ENCODE measurements at places on chromosomes 1 and 21.

DNA sequence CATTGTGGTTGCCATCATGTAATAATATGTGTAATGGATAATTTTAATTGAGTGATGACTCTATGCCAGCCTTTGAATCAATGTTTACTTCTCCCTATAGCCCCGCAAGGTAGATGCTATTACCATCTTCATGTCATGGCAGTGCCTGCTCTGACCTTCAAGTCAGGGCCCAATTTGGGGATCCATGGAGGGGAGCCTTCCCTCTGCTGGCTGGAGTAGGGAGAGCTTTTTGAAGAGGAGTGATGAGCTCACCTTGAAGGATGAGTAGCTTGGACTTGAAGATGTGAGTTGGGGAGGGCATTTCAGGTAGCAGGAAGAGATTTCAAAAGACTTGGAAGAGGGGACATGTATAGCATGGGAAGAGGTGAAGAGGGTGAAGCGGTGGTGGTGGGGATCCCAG lies 189.2 kb downstream of the FOXD2 start:
- DNase-seq, result no peak

DNA sequence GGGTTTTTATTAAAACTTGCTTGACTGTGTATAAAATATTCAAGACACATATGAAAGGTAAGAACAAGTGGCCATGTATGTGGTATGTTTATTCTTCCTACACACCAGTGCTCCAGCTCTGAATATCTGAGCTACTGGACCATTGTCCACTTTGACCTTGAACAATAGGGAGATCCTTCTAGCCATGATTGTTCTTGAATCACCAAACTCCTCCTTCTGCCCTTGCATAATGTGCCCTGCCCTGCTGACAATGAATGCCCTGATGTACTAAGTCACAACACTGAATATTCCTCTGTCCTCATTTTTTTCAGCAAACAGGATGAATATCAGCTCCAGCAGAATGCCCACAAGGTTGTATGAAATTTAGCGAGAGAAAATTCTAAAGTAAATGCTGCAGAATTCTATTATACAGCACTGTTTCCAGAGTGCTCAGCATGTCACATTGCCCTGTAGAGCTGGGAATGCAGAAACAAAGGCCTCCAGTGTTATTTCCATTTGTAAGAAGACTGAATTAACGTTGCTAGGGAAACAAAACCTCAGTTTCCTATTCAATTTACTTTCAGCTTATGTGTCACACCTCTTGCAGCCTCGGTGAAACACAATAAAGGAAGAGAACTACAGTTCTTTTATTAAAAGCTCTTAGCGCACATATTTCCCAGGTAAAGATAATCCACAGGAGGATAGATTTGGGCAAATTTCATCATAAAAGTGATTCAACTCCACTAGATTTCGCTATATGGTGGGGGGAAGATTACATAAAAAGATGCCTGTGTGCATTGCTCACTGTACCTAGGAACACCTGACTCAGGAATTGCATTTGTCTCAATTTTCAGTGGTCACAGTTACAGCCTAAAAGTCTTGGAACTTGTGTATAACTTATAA lies 187.4 kb upstream of the ATP1B1 start:
- DNase-seq, result no peak

GRCh38 chr1:170182442-170182841 lies 36.7 kb downstream of the NTMT2 start:
- no peak for DNase-seq

- no peak for DNase-seq
These were observed 19.9 kb downstream of the HIPK1 start for GRCh38 chr1:113949007-113949406.

GRCh38 chr21:42532466-42533181 lies 19.0 kb downstream of the SLC37A1 start:
- DNase-seq, result no peak

GRCh38 chr1:43493661-43494450 lies 36.8 kb upstream of the PTPRF start:
- DNase-seq, result no peak

- DNase-seq, result no peak
These were observed 28.9 kb upstream of the DMRTB1 start for GRCh38 chr1:53430261-53430660.

DNA sequence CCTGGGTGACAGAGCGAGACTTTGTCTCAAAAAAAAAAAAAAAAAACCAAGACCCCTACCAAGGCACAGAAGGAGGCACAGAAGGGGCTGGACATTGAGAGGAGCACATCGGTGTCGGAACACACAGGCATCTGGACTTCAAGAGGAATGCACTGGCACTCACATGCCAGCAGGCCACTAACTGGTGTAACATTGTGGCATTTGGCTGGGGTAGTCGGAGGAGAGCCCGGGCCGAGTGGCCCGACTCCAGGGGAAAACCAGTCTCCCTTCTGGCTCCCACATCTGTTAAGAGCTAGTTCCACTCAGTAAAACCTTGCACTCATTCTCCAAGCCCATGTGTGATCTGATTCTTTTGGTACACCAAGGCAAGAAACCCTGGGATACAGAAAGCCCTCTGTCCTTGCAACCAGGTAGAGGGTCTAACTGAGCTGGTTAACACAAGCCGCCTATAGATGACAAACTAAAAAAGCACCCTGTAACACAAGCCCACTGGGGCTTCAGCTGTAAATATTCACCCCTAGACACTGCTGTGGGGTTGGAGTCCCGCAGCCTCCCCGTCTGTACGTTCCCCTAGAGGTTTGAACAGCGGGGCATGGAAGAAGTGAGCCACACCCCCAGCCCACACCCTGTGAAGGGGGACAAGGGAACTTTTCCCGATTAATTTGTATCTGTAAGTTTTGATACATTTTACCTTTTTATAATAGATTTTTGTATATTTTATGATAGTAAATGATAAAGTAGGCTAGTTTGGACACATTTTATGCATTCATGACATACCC lies 17.2 kb upstream of the AKIRIN1 start:
- no peak for DNase-seq

GRCh38 chr1:218346391-218347204 lies 1.5 kb downstream of the TGFB2 start:
- DNase-seq, result no peak

GRCh38 chr1:43570715-43571114 lies 40.0 kb downstream of the PTPRF start:
- DNase-seq, result no peak

DNA sequence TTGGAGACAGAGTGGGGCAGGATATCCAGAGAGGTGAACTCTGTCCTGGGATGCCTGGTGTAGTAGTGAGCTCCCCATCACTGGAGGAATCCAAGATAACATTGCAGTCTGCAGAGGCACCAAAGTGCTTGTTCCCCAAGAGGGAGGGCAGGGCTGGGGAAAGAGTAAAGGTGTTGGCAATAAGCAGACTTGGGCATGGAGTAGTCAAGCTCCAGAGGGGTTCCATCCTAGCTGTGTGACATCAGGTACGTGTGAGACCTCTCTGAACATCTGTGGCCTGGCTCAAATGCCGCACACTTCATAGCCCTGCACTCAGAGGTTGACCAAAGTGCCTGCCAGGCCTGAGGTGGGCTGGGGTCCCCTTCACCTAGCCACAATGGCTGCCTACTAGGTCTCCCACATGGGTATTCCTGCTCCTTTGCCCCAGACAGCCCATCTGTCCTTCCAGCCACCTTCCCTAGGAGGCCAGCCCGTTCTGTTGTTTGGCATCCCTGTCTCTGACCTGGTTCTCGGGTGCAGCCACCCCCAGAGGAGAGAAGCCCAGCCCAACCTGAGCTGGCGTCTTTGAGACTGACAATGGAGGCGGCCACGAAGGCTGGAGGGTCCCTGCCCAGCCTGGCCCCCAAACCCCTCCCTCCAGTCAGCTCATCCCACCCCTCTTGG lies 2.8 kb upstream of the ARF1 start:
- DNase-seq, result no peak

GRCh38 chr1:246160905-246161304 lies 346.2 kb downstream of the SMYD3 start:
- DNase-seq, result no peak

- no peak for DNase-seq
These were observed 198.9 kb downstream of the HS2ST1 start for GRCh38 chr1:87113313-87113712.

DNA sequence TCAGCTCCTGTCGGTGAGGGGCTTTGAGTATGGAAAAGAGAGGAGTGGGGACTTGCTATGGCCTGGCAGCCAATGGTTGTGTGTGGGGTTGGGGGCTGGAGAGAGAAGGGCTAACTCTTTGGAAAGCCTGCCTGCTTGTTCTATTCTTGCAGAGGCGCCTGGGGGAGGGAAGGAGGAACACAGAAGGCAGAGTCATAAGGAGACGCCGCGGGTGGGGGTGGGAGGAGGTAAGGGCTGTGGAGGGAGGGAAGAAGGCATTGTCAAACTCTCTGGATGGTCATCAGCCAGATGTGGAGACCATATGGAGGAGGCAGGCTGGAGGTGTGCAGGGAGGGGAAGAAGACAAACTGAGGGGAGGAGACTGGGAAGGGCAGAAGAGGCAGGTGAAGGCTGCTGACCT lies 70.0 kb downstream of the PLXNA2 start:
- no peak for DNase-seq

DNA sequence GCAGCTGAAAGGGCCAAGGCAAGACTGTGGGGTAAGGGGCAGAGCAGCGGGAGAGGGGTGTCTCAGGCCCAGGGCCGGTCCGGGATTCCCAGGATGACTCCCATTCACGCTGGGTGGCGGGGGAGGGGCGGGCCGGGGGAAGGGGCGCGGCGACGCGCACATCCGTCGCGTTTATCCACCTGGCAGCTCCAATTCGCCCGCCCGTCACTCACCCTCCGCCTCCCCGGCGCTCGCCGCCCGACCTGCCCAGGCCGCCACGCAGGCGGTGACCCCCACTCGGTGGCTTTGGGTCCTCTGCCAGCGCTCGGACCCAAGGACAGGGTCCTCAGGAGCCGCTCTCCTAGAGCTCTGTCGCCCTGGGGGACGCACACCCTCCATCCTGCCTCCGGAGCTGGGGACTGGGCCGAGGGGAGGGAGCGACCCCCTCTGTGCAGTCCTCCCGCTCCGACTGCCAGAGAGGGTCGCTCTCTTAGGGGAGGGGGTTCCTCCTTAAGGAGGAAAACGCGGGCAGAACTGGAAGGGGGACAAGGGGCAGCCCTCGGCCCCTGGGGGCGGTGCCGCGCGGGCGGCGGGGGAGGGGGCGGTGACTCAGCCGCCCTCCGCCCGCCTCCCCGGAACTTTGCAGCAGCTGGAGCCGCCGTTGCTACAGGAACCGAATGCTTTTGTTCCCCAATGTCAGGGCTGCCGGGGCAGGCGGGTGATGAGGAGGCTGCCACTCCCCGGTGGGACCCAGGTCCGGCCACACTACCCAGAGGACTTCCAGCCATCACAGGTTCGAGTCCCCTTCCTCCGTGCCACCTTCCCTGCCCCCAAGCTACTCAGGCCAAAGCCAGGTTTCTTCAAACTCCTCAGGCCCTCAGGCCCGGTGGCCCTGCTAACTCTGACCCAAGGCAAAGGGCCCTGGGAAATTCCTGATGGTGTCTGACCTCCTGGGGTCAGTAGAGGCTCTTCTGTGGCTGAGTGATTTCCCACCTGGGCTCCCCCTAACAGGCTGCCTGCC lies 3.4 kb downstream of the ADGRB2 start:
- DNase-seq, result peak; percentile 81

DNA sequence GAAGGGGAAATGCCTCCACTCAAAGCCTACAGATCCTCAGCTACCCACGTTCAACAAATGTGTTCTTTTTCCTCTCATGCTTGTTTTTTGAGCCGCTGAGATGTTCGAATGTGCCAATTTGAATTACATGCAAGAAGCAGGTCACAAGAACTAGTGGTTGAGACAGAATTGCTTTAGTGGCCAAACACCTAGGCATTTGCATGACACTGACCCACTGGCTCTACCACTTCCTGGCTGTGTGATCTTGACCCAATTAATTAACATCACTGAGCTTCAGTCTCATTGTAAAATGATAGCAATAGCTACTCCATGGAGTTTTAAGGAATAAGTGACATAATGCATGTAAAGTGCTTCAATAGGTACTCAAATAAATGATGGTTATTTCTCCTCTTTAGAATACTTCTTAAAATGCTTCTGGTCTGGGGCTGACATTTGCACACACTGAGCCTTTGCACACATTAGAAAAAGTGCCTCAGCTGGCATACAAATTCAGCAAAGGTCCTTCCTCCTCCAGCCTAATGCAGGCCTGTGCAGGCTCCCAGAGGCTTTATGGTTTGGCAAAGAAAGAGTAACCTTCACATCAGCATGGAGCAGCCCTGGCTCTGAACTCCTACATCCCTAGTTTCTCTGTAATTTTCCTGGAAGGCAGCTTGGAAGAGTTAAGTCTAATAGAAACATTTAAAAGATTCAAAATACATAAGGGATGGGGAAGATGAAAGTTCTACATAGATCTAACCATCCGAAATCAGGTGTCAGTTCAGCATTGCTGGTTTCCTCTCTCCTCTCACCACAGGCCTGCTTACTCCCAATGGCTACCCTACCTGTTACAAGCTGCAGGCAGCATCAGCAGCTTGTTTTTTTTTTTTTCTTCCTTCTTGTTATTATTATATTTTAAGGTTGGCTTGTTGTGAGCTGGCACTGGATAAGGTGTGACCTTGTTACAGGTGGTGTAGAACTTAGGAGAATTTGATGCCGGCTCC lies 107.4 kb downstream of the TBX19 start:
- DNase-seq, result peak; percentile 31

DNA sequence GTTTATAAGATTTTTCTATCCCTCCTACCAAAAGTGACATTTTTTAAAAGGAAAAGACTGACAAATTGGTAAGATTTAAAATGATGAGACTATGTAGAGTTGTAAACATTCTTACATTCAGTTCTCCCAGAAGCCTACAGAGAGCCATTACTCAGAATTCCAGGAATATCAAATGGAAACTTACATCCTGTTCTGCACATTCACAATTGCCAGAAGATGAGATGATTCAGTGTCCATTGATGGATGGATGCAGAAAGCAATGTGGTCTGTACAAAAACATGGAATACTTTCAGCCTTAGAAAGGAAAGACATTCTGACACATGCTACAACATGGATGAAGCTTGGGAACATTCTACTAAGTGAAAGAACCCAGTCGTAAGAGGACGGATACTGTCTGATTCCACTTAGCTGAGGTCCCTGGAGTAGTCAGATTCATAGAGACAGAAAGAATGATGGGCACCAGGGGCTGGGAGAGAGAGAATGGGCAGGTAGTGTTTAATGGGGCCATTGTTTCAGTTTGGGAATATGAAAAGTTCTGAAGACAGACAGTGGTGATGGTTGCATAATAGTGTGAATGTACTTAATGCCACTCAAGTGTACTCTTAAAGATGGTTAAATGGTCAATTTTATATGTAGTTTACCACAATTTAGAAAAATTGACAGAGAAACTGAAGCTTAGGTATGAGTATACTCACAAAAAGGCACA lies 16.6 kb downstream of the MX1 start:
- no peak for DNase-seq

- no peak for DNase-seq
These were observed 470.6 kb downstream of the PTPRU start for GRCh38 chr1:29706936-29707335.

- DNase-seq, result peak; percentile 29
These were observed 104.8 kb downstream of the RERE start for GRCh38 chr1:8712413-8713231.

DNA sequence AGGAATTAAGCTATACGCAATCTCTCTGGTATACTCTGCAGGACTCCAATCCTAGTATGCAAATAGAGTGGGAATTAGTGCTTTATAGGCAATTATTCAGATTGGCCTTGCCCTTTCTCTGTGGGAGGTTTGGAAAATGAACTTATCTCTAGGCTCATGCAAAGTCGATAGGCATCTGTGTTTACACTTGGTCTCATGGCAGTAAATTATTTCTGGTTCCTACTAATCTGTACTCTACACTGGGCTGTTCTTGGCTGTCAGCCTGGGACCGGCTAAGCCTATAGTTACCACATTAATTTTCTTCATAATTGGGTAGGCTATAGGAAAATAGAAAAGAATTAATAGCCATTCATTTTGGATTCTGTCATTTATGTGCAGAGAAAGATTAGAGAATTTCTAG lies 544.6 kb downstream of the AMY1C start:
- DNase-seq, result no peak

Measured in CD4-positive, alpha-beta T cell treated with Interleukin-4 for 1 hour (primary cell).